Gastroesophageal sphincter (tissue), 4 donors: ENCODE measurements at places on chromosomes 6 and 20. TPM values are rescaled to one million over a fixed set of nuclear protein-coding genes. Genes with fewer than 3 reads are reported as not detected.

Gene PAK1IP1
- 14.6 TPM for total RNA-seq

Gene PHACTR3
- total RNA-seq = 0.54 TPM

Gene LY6G5C
- total RNA-seq = not detected

Gene CCM2L
- total RNA-seq = 4.8 TPM

Gene RCAN2
- total RNA-seq = 289 TPM

Gene AVP
- total RNA-seq = not detected

Gene TTK
- 0.19 TPM for total RNA-seq

Gene HLA-DOA
- total RNA-seq = 1.9 TPM

Gene PLCB1
- total RNA-seq = 75.1 TPM

Gene LY6G6D
- total RNA-seq = not detected

Gene BPIFA1
- not detected for total RNA-seq

Gene SLC35D3
- total RNA-seq = 0.12 TPM

Gene PTK7
- 2.0 TPM for total RNA-seq

Gene SMOC2
- total RNA-seq = 45.8 TPM

Gene LZTS3
- 11.4 TPM for total RNA-seq

Gene PPP1R16B
- 5.6 TPM for total RNA-seq

Gene PRRT1
- 1.2 TPM for total RNA-seq

Gene C6orf163
- total RNA-seq = not detected

Gene HLA-DRB1
- total RNA-seq = 80.2 TPM

Gene CRISP2
- not detected for total RNA-seq

Gene NCOA7
- total RNA-seq = 31.4 TPM

Gene ADGRB3
- total RNA-seq = 9.8 TPM

Gene OOEP
- total RNA-seq = not detected

Gene SLC44A4
- total RNA-seq = 1.1 TPM

Gene RFX6
- not detected for total RNA-seq

Gene BPIFB4
- total RNA-seq = not detected

Gene SSTR4
- total RNA-seq = not detected

Gene OSBPL2
- total RNA-seq = 42.9 TPM
